ENCODE measurements at places on chromosomes 6 and 20. TPM values are rescaled to one million over a fixed set of nuclear protein-coding genes. Genes with fewer than 3 reads are reported as not detected.

- H3K36me3 ChIP-seq, result peaks cover 62% of the 10 kb centered on the region
- no peak overlapping the region for H3K4me3 ChIP-seq
- no peak for DNase-seq
- H3K27ac ChIP-seq, result no peak overlapping the region
- H3K27me3 ChIP-seq, result no peaks in the 10 kb centered on the region
- no peaks in the 10 kb centered on the region for H3K4me1 ChIP-seq
Measured at GRCh38 chr6:111666847-111667246, 61.2 kb upstream of the TRAF3IP2 start.

DNA sequence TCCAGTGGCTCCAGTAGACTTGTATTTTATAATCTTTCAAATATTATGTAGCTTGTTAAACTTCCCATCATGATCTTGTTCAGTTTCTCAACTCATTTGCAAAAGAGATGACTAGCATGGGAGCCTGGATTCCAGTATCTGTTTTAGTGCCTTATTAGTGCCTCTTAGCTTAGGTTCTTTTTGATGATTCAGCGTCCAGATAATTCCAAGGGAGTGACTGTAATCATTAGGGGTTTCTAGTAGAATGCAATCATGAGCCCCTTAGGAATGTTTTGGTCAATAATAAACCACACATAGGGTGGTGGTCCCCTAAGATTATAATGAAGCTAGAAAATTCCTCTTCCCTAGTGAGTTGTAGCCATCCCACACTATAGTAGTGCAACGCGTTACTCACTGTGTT lies 7.0 kb downstream of the CD2AP start:
- no peaks in the 10 kb centered on the region for H3K36me3 ChIP-seq
- H3K27ac ChIP-seq, result no peak overlapping the region
- peaks cover 39% of the 10 kb centered on the region for H3K4me1 ChIP-seq
- H3K4me3 ChIP-seq, result no peak overlapping the region
- DNase-seq, result no peak
- H3K27me3 ChIP-seq, result no peaks in the 10 kb centered on the region

GRCh38 chr20:25544734-25545133 lies 40.6 kb downstream of the NINL start:
- H3K4me3 ChIP-seq, result no peak overlapping the region
- no peak for DNase-seq
- H3K27me3 ChIP-seq, result no peaks in the 10 kb centered on the region
- H3K4me1 ChIP-seq, result no peaks in the 10 kb centered on the region
- no peaks in the 10 kb centered on the region for H3K36me3 ChIP-seq
- no peak overlapping the region for H3K27ac ChIP-seq

Gene GRM1
- not detected for total RNA-seq

Gene CALHM5
- not detected for total RNA-seq

Gene SEMG2
- total RNA-seq, result not detected
